ENCODE measurements at places on chromosomes 13 and 19.

- no peak for DNase-seq
Measured at GRCh38 chr19:46192992-46193650, 36.4 kb upstream of the IGFL1 start.

DNA sequence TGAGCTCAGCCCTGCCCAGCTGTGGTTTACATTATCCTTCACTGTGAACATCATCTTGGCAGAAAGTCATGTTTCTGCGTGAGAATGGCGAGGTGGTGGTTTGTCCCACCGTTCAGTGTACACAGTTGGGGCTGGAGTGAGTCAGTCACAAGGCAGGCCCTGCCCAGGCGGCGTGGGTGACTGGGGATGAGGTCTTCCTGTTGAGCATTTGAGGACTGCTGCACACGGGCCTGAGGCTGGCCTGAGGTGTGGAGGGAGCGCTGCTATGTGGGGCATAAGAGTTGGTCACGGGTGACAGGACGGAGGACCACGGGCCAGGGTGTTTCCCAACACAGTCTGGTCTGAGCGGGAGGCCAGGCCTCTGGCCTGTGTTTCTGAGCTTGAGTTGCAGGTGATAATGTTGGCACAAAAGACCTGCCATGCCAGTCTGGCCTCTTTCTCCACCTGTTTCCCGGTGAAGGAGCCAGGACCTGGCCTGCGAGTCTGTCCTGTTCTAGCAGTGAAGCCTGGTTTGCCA, 13.4 kb upstream of the C19orf33 start:
- no peak for DNase-seq

DNA sequence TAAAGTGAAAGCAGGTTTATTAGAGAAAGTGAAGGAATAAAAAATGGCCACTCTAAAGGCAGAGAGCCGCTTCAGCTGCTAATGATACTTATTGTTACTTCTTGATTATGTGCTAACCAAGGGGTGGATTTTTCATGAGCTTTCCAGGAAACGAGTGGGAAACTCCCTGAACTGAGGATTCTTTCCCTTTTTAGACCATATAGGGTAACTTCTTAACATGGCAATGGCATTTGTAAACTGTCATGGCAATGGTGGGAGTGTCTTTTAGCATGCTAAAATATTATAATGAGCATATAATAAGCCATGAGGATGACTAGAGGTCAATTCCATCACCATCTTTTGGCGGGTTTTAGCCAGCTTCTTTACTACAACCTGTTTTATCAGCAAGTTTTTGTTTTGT, 890.0 kb downstream of the UQCRFS1 start:
- DNase-seq = no peak

- DNase-seq = no peak
Measured at GRCh38 chr19:2340496-2341243, 12.2 kb downstream of the SPPL2B start.

DNA sequence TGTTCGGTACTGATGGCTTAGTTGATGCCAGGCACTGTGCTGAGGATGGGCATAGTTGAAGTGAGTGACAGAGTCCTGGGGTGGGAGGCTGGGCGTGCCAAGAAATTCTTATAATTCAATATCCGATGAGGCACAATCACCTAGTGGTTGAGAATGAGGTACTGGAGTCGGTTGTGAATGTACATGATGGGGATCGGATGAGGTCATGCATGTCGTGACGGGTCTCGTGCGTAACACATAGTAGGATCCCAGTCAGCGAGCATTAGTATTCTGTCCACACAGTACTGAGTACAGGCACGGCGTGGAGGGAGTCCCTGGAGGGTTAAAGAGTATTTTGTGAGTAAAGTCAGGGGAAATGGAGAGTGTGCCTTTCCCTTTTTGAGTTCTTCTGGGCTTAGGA, 2.8 kb downstream of the SAFB start:
- no peak for DNase-seq

- DNase-seq = no peak
Measured at GRCh38 chr19:9966448-9966847, 30.1 kb upstream of the OLFM2 start.

DNA sequence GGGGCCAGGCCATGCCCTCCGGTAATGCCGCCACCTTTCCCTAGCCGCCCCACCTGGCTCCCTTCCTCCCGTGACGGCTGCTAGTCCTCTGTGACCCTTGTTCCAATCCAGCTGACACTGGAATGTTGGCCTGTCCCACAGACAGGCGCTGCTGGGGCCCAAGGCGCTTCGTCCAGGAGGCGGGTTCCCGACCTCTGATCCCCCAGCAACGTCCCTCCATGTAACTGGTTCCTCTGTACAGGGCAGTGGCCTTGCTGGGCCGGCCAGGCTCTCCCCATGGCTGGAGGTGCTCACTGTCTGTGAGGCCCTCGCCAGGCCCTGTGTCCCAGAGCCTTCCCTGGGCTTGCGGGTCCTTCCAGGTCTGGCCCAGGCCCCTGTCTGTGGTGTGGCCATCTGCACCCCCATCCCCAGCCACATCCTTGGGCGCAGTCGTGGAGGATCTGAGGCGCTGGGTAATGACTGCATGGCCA, 6.8 kb upstream of the GRIN3B start:
- no peak for DNase-seq

DNA sequence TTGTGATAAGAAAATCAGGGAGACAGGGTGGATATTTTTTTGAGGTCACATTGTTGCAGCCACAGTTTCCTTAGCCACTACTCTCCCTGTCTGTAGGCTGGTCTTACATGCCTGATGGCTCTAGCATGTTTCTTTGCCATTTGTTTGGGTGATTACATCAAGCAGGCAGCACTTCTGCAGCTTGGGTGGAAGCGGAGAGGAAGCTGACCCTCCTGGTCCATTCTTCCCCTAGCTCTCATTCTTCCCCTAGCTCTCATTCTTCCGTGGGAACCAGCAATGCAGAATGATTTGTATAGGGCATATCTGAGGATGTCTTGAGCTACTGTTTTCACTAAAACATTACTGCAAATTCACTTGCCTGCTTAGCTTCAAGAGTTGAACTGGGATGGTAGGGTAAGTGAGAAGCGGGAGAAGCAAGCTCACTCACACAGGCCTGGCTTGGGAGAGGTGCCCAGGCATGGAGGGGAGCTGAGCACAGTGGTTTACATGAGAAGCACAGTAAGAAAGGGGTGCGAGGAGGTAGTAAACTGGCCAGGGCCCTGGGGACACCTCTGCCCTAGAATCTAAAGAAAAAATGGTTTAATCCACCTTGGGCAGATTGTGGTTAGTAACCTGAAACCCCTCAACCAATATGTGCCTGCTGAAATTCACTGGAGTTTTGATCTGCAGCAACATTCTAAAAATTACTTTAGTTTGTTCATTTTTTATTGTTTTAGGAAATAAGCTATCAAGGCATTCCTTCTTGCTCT, 538.9 kb downstream of the RFC3 start:
- no peak for DNase-seq

GRCh38 chr13:106815545-106815944, 247.6 kb upstream of the ARGLU1 start:
- DNase-seq = no peak

- DNase-seq = no peak
Measured at GRCh38 chr13:20349564-20350381, 117.7 kb upstream of the GJB6 start.

DNA sequence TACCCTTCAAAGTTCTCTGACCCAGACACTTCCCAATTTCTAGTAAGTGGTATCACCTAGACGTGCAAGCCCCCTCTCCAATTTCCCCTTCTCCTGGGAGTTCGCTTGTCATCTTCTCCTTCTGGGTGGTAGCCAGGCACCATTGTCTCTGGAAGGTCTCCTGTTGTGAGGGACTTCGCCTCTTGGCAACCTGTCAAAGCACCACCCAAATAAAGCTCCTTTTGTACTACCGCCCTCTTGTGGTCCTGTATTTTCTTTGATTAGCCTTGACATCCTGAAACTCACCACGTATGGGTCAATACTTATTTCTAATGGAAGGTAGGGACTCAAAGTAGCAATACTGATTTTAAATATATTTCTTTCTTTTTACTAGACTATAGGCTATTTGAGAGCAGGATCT, 8.2 kb downstream of the GPC5 start:
- peak; percentile 47 for DNase-seq

- DNase-seq = peak; percentile 88
Measured at GRCh38 chr13:79451500-79451962, 29.4 kb upstream of the NDFIP2 start.

- no peak for DNase-seq
Measured at GRCh38 chr13:114149774-114150740, 17.6 kb upstream of the RASA3 start.

DNA sequence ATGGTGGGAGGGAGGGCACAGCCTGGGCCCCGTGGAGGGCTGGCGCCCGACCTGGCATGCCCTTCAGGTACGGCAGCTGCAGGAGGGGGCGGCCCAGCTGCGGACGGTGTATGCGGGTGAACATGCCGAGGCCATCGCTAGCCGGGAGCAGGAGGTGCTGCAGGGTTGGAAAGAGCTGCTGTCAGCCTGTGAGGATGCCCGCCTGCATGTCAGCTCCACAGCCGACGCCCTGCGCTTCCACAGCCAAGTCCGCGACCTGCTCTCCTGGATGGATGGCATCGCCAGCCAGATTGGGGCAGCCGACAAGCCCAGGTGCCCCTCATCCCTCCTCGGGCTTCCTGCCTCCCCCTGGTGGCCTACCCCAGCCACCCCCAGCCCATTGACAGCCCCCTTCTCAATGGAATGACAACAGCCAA, 16.6 kb upstream of the SHKBP1 start:
- no peak for DNase-seq

DNA sequence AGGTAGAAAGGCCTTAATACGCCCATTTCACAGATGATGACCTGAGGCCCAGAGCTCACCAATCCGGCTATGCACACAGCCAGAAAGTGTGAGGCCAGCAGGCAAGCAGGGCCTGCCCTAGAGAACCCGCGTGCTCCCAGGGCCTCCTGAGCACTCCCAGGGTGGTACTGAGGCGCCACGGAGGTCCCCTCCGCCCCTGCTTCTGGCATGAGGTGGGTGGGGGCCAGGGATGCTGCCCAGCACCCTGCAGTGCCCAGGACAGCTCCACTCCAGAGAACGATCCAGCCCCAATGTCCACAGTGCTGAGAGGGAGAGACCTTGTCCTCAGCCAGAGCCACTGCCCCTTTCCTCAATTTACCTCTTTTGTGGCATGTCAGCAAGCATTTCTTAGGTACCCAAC, 13.9 kb downstream of the SGTA start:
- no peak for DNase-seq

DNA sequence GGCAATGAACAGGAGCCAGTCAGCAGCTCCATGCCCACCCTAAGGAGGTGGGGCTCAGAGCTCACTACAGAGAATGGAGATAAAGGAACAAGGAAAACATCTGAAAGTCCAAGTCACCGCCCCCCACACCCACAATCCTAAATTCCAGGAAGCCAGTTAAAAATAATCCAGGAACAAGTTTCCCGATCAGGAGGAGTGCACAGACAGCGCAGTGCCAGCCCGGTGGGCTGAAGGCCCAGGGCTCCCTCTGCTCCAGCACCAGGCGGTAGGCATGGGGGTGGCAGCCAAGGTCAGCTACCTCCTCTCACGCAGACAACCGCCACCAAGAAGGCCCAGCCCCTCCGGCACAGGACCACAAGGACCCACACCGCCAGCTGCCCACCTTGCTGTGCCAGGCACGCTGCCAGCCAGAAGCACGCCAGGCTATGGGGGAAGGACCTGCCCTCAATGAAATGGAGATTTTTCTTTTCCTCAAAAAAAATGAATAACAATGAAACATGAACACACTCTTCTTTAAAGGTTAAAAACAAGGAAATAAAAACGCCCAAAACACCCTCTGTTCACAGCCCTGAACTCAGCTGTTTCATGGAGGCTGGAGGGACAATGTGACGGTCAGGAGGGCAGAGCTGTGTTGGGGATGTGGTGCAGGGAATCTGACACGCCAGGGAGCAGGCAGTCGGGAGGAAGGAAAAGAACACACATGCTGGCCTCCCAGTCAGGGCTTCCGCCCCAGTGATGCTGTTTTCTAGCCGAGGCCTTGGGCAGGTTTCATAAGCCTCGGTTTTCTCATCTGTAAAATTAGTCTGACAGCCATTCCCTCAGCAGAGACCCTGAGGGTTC, 11.0 kb downstream of the STK24 start:
- DNase-seq = no peak

DNA sequence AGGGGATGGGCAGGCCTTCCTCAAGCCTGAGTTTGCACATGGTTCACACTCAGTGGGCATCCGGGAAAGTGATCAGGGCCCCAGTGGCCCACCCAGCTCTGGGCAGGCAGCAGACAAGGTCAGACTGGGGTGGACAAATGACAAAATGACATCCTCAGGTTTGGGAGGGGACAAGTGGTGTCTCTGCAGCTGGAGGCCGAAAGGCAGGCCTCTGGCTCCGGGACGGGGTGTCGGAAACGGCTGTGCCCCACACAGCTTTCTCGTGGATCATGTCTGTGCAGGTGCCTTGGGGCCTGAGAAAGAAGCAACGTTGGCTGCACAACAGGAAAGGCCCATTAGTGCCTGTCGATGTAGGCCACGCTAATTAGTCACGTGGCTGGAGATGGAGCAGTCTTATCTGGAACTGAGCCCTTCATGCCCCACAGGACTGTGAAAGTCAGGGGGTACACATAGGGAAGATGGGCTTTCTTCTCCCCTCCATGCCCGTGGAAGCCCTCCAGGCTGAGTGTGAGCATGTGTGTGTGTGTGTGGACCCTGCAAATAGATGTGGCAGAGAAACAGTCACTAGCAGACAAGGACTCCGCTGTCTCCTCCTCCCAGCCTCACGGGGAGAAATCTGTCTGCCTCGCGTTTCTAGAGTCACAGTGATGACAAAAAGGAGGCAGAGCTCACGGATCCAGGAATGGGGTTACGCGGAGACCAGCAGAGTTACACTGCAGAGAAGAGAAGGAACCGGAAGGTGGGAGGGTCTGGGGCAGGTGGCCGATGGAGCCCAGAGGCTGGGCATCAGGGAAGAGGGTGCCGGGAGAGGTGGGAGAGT, 44.2 kb downstream of the CHST8 start:
- DNase-seq = no peak

Data from CD4-positive, alpha-beta T cell treated with Interleukin-4 for 1 hour (primary cell).